ENCODE measurements at places on chromosomes 11 and 22.
A peak's percentile ranks its signal among the peaks of the same experiment; 100 is the strongest.

GRCh38 chr11:63375434-63375833, 5.8 kb downstream of the SLC22A9 start:
- no peak for DNase-seq

DNA sequence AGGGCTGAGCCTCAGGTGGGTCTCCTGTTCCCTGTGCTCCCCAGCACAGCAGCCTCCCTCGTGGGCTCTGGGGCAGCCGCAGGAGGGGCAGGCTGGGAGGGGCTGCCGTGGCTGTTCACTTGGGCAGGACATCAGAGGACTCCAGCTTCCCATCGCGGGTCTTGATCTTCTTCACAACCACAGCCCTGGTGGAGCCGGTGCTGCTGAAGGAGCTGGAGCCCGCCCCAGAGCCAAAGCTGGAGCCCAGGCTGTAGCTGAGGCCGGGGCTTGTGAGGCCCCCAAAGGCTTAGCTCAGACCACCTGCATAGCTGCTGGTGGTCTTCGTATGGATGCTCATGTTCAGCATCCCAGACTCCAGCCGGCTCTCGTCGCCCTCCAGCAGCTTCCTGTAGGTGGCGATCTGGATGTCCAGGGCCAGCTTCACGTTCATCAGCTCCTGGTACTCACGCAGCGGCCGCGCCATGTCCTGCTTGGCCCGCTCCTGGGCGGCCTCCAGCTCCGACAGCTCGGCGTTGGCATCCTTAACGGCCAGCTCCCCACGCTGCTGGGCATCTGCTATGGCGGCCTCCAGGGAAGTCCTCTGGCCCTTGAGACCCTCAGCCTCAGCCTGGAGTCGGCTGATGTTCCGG, 126.1 kb downstream of the NECTIN1 start:
- no peak for DNase-seq

- no peak for DNase-seq
These were observed 2.4 kb upstream of the ZBTB16 start for GRCh38 chr11:114057147-114057546.

GRCh38 chr11:106828976-106829375, 189.3 kb downstream of the GUCY1A2 start:
- peak; percentile 8 for DNase-seq

DNA sequence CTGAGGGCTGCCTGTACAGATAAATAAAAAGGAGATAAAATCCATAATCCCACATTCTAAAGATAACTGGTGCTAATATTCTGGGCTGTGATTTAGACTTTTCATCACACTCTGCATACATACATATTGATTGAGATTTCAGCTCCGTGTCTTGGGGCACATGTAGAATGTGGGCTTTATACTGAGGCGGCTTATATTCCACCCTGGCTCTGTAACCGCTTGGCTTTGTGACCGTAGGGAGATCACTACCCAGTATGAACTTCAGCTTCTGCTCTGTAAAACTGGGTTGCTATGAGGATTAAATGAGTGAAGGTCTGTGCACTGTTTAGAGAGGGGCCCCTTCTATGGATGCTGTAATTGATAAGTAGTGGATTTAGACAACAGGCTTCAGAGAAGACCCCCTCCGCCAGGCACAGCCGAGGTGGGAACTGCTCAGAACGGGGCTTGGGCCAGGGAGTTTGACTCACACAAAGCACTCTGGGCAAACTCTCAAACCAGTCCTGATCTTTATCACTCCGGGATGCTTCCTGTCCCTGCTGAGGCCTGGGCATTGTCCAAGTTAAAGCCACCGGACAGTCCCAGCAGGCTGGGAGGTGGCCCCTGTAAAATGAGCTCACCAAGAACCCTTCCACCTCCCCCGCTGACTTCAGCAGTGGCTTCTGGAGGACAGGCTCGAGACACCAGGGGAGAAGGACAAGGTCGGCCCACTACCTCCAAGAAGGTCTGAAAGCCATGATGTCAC, 17.2 kb downstream of the KIAA1671 start:
- peak; percentile 27 for DNase-seq

GRCh38 chr11:108338750-108339149, 115.9 kb downstream of the ATM start:
- no peak for DNase-seq

DNA sequence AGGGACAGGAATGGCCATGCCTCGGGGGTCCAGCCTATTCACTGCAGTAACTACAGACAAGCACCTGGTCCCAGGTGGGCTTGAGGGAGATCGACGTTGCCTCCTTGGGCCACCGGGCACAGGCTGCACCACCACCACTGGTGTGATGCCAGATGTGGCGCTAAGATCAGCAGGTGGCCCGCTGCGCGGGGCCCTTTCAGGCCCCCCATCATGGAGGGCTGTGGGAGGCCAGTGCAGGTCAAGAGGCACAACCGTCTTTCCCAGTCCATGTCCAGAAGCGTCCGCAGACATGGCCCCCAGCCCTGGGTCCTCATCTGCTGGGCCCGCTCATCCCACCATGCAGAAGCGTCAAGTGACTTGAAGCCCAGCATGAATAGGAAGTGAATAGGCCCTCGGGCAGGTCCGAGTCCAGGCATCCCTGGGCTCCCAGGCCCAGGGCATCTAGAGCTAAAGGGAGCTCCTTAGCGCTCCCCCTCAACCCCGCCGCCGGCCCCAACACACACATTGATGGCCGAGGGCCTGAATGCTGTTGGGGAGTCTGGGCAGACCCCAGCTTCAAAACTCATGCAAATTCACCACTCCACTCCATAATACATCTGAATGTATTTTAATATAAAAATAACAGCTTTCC, 18.3 kb downstream of the FADS3 start:
- DNase-seq: no peak

GRCh38 chr11:113778111-113778910, 1.3 kb upstream of the CLDN25 start:
- DNase-seq: peak; percentile 30

DNA sequence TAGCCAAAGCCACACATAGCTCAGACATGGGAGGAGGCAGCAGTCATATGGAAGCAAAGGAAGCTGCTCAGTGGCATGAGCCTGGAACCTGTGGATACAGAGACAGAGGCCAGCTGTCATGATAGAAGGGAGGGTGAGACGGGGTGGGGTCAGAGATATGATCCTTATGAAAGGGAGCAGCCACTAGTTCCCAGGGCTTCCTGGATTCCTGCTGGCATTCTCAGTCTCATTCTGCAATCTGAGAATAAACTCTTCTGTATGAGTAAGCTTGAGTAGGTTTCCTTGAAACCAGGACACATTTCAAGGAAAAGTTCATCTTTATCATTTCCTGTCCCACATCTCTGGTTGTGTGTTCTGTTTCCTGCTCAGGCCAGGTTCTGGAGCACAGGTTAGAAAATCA, 220.2 kb upstream of the SNX19 start:
- peak; percentile 7 for DNase-seq

GRCh38 chr22:33299245-33299956, 241.2 kb upstream of the SYN3 start:
- no peak for DNase-seq

GRCh38 chr11:119752345-119752871, 23.4 kb upstream of the NECTIN1 start:
- DNase-seq: no peak

DNA sequence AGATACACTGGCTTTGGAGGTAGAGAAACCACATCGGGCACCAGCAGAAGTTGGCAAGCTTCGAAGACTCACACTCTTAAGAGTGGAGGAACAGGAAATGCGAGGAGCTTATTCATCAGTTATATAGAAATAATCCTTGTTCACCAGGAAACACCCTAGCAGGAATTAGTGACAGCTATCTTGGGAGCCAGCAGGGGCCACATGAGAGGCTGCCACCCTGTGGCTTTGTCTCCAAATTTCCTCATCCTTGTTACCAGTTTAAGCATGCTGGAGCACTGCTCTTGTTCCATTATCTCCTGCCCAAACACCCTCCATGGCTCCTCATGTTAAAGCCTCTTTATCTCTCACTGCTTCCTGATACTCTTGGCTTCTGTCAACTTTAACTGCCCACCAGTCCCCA, 131.0 kb downstream of the PLEKHA7 start:
- DNase-seq: no peak

- peak; percentile 65 for DNase-seq
These were observed 7.4 kb downstream of the USP2 start for GRCh38 chr11:119373921-119374631.

GRCh38 chr11:121780971-121781370, 328.2 kb upstream of the SORL1-AS1 start:
- no peak for DNase-seq

DNA sequence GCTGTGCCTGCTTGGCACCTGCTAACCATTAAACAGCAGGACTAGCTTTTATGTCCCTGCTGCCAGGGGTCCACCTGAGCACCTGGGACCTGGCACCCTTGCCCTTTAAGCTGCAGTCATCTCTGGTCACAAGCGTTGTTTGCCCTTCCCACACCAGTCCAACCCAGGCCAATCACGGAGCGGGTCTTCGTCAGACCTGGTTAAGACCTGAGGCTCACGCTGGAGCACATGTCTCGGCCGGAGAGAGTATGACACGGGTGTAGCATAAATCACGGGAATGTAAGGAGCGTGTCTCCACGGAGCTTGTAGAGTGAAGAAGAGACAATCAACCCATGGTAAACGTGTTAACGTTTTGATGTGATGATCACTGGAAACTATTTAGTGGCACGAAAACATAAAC, 847.3 kb downstream of the BRD1 start:
- no peak for DNase-seq

DNA sequence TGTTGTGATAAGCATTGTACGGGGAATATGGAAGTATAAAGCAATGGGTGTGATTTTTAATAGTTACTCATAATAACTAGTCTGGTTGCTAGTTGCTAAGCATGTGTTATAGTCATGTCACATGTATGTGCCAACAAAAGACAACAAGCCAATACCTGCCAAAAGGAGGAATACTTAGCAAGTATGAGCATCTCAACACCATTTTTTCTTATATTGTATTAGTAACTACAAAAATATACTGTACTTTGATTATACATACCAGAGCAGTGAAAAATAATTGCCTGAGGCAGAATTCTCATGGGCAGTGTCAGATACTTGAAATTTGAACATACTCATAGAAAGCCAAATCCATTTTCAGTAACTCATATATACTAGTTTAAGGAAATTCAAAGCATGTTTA, 62.4 kb upstream of the ALKBH3 start:
- DNase-seq: no peak

- DNase-seq: no peak
These were observed 13.5 kb downstream of the MYEOV start for GRCh38 chr11:69307421-69307820.

DNA sequence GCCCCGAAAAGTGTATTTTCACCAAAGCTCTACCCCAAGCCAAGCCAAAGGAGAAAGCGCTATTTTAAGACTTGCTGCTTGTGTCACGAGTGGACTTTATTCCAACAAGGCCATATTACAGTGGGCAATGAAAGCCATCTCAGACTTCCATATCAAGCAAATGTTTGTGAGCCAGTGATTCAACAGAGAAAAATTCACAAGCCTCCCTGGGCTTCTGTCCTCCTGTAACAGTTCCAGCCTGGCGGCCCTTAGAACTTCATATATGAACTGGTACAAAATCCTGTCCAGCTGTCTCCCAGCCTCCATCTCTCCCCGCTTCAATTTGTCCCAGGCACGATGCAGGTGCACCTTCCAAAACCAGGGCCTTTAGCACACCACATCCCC, 11.2 kb downstream of the LARGE1 start:
- peak; percentile 9 for DNase-seq

DNA sequence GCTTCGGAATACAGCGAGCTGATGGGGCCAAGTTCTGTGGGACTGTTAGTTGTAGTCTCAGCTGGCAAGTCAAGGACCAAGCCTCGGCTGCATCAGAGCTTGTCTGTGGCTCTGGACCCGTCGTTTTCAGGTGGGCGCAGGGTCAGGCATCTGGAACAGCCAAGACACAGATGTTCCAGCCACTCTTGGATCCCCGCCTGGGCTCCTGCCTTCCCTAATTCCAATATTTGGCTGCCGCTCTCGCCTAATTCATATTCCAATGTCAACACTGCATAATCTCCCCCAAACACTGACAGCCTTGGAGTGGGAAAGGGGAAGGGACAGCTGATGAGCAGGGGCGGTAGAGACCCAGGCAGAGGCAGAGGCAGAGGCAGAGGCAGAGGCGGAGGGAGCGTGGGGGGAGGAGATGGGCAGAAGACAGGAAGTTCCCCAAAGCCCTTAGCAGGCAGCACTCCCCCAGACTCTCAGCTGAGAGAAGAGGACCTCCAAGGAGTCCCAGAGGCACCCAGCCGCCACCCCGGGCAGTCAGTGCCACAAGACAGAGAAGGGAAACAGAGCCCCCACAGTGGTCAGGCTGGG, 49.6 kb upstream of the SLC35C1 start:
- DNase-seq: no peak

- no peak for DNase-seq
These were observed 31.5 kb upstream of the TSPAN18 start for GRCh38 chr11:44695169-44695833.

DNA sequence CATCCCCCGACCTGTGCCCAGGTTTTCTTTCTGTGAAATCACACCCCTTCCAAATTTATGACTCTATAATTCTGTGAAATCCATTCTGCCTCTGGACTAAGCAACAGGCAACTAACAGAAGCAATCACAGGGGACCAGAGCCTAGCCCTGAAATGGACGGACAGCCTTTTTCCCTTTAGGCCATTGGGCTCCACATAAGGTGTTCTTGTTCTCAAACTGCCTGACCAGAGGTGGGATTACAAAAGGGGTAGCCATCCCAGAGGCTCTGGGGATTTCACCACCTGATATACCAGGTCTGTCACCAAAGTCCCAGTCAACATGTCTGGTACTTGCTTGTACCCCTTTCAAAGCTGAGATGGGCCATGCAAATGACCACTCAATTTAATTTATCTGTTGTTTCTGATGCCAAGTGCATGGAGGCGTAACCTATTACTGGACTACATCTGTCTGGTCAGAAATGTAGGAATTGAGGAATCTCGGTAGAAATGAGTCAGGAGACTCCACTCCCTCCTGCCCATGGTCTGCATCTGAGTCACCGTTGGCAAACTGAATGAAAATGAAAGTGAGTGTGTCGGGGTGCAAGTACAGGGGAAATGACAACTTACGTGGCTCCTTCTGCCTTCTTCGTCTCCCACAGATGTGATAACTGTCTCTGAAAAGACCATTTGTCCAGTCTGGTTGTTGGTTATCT, 10.2 kb downstream of the DKK3 start:
- peak; percentile 95 for DNase-seq

DNA sequence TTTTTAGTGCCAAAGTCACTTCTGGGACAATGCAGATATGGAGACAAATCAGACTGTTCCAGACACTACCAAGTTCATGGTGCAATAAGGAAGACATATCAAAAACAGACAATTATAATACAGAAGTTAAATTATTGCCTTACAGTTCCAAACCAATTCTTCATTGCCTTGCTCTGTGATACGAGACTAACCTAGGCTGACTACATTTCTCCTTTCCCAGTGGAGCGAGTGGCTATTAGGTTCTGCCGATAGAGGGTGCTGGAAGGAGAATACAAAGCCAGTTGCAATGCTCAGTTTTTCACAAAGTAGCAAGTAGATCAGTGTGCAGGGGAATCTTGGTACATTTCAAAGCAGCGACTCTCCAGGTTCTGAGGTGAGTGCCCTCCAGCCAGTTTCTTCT, 67.8 kb downstream of the FAM168A start:
- no peak for DNase-seq

- no peak for DNase-seq
These were observed 1.5 kb upstream of the SELENOO start for GRCh38 chr22:50199251-50199721.

GRCh38 chr11:72141066-72141465, 5.5 kb downstream of the FOLR3 start:
- DNase-seq: peak; percentile 94
